GOT3 (cell line): ENCODE measurements at places on chromosomes 5 and 9.

DNA sequence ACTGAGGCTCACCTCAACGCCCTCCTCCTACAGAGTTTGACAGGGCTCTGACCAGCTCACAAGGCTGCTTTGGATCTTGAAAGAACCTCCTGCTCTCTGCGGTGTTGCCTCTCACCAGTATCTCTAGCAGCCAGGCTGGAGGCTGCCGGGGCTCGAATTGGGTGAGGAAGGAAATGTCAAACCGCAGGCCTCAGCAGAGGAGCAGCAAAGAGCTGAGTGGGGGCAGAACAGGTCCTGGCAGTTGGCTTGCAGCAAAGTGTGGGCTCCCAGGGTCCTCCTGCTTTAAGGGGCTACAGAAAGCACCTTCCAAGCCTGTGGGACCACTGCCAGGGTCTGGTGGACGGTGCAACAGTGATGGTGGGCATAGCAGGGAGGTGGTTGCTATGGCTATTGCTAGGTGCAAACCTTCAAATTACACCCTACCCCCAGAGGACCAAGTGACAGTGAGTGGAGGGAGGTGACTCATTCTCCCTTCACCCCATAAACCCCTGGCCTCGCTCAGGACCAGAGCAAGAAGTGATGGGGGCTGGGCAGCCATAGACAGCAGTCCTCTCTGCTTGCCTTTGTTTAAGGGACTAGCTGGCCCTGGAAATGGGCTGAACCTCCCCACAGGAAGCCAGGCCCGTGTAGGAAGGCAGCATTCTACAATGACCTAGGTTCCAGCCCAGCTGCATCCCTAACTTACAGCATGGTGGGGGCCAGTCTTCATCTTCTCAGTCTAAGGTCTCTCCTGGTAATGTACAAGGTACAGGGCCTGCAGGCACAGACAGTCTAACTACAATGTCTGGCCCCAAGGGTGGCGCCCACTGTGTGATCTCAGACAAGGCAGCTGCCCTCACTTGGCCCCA lies 18.7 kb downstream of the LCP2 start:
- DNase-seq, result no peak

GRCh38 chr9:6214434-6214833 lies 1.2 kb upstream of the IL33 start:
- DNase-seq, result no peak

DNA sequence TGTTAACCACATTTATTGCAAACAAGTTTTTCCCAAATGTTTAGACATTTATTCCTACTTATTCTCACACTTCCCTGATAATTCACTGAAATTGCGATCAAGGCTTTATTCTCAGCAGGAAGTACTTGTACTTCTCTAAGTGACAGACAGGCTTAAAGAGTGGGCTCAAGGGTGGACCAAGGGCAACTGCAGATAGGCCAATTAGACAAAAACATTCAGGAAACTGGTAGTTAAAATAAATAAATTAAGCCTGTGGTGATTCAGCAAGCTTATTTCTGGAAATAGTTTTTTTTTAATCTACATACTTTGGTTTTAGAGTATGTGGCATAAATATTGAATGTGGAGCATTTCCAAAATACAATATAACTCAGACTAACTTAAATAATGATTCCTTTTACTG lies 136.1 kb downstream of the UGCG start:
- DNase-seq, result no peak

GRCh38 chr9:112815868-112816267 lies 65.3 kb downstream of the SNX30 start:
- DNase-seq, result no peak

GRCh38 chr9:88753691-88754367 lies 218.9 kb downstream of the NXNL2 start:
- no peak for DNase-seq

DNA sequence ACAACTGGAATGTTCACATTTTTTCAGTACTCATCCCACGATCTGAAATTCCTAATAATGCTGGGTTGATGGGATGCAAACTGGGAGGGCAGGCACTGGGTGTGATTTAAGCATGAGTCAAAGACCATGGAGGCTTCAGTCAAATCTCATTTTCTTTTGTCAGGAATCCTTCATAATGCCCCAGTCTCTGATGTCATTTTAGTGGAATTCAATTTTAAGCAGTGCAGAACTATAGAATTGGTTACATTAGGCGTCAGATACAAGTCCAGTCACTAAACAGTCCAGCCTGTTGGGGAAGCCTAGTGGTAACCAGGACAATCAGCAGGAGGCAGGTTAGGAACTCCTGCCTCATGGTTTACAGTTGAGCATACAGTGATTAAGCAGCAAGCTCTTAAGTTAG lies 41.0 kb upstream of the TMEM215 start:
- DNase-seq, result no peak

GRCh38 chr5:55173687-55174230 lies 782 bp upstream of the CDC20B start:
- DNase-seq, result no peak
